ENCODE measurements at places on chromosomes 11 and 22.
A peak's percentile ranks its signal among the peaks of the same experiment; 100 is the strongest.

DNA sequence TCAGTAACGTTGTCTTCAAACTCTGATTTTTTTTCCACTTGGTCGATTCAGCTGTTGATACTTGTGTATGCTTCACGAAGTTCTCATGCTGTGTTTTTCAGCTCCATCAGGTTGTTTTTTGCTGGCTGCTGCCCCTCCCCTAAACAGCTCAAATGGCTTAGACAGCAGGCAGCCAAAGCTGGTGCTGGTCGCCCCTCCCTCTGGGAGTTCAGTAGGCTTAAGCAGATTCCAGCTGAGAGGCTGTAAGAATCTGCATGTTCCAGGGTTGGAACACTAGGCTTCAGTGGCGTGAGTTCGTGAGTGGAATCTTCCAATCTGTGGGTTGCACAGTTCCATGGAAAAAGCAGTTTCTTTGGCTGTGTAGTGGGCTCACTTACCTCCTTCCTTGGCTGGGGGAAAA lies 10.3 kb upstream of the FIBIN start:
- DNase-seq = no peak

DNA sequence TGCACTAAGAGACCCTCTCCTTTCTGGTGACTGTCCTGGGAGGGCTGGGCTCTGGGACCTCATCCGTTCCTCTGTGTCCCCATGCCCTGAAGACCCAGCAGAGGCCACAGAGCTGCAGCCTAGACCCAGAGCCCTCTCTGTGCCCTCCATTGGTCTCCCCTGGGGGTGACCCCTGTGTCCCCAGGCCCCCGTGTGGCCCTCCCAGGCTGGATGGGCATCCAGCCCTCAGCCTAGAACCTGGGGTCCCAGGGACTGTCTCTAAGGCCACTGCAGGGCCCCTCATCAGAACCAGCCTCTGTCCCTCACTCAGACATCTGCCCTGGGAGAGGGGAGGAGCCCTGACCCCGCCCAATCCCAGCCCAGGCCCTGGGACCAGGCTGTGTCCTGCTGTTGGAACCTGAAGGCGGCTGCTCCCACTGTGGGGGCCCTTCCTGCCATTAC lies 5.7 kb downstream of the IGLL1 start:
- DNase-seq = no peak

DNA sequence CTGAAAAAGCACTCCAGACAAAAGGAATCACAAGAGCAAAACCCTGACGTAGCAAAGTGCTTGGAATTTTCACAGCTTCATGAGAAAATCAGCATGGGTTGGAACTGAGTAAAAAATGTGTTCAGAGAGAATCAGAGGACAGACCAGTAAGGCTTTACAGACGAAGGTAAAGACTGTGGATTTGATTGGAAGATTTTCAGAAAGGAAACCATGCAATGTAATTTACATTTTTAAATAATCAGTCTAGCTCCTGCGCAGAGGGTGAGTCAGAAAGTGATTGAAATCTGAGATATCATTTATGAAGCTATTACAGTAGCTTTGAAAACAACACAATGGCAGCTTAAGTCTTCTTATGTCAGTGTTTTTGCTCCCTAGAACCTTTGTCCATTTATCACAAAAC lies 1122.3 kb downstream of the LRRC4C start:
- DNase-seq = no peak

- DNase-seq = no peak
These were observed 25.4 kb downstream of the NEU3 start for GRCh38 chr11:75014129-75014528.

DNA sequence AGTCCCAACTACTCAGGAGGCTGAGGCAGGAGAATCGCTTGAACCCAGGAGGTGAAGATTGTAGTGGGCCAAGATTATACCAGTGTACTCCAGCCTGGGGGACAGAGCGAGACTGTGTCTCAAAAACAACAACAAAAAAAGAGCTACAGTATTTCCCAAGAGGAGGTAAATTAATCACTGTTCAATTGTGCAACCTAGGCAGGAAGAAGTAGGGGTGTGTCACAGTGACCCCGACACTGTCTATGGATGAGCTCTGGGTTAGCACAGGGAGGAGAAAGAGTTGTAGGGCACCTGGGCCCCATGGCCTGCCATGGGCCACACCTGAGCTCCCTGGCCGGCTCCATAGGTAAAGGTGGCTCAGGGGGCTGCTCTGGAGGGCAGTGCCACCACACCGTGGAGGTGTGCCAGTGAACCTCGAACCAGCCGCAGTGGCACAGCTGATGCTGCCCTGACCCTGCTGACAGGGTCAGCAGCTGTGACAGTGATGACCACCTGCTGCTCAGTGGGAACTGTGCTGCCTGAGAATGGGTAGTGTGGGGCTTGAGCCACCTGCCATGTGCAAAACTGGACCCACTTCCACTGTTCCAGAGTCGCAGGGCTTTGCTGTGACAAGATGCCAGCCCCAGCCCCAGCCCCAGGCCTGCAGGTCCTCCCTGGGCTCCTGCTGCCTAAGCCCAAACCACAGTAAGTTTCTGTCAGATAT lies 84.0 kb upstream of the PITPNB start:
- no peak for DNase-seq

- DNase-seq = no peak
These were observed 249.6 kb upstream of the B3GAT1 start for GRCh38 chr11:134661660-134662059.

DNA sequence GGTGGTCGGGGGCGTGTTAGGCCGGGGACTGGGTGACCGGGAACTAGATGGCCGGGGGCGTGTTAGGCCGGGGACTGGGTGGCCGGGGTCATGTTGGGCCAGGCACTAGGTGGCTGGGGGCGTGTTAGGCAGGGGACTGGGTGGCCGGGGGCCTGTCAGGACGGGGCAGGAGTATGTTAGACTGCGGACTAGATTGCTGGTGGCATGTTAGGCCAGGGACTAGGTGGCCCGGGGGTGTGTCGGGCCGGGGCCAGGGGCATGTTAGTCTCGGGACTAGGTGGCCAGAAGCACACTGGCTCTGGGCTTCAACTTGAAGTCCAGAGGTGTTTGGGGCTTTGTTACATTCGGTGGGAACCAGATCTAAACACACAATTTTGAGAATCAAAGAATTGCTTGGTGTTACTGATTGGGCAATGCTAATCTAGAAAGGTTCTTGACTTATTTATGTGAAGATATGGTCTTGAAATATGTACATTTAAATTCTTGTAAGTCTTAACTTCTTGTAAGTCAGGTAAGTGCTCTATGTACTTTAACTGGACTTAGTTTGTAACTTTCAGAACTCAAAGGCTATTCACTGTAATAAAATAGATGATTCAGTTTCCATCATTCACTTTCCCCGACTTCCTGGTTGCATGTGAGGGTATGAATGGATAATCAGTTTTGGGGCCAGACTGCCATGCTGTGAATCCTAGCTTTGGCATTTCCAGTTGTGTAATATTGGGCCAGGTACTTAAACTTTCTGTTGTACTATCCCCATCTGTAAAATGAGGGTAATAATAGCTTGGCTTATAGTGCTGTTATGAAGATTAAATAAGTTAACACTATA lies 1.1 kb downstream of the EXT2 start:
- no peak for DNase-seq

DNA sequence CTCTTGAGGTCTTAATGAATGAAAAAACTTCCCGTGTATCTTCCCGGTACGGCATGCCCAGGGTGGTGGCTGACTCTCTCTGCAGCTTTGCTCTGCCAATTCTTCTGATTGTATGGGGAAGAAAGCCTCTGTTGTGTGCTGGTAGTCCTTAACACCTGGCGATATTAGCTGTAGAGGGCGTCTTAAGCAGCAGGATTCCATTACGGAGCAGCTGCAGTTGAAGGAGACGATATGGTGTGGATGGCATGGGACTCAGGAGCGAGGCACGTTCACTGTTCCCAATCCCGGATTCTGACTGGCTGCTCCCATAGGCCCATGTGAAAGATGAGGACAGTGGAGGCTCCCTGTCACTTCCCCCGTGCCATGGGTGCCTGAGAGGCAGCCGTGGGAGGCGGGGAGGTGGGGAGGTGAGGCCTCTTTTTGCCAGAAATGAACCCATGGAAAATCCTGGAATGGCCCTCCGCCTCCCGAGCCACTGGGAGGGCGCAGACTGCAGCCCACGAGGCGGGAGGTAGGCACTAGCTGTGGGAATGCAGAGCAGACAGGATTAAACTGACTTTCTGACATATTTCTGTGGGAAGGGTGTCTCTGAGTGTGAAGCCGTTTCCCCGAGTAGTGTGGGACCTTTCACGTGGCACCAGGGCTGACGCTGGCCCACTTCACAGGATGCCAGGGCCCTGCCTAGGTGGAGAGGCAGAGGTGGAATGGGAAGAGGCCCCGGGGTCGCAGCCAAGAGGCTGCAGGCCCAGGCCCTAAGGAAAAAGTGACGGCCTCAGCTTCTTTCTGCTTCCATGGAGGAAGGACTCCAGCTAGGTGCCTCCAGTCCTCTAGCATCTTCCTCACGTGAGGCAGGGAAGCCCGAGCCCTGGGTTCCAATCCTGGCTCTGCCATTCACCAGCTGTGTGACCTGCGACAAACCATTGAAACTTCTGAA lies 121.4 kb upstream of the CD82 start:
- no peak for DNase-seq

DNA sequence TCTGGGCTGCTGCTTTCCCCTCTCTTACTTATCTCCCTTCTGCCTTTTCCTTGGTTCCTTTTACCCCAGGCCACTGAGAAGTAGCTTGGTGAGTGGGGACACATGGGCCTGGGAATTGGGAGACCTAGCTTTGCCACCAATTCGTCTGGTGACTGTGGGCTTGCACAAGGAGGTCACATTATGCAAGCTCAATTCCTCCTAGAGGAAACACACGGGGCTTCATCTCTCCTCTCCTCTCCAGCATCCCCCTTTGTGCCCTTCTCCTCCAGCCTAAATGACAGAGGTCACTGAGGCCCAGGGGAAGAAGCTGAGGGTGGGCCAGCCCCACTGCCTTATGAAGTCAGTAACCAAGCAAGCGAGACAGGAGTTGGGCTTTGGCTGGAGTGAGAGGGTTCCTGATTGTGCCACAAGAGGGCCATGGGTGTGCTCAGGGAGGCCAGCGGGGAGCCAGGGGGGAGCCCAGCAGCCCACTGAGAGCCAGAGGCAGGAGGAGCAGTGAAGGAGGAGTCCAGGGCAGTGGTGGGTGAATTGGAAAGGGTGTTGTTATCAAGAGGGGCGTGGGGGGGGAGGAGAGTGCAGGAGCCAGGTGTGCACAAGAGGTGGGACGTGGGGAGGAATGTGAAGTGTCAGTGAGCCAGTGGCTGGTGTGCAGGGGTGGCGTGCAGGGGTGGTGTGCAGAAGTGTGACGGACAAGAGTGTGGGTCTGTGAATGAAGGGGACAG lies 2.0 kb downstream of the CLCF1 start:
- peak; percentile 74 for DNase-seq

DNA sequence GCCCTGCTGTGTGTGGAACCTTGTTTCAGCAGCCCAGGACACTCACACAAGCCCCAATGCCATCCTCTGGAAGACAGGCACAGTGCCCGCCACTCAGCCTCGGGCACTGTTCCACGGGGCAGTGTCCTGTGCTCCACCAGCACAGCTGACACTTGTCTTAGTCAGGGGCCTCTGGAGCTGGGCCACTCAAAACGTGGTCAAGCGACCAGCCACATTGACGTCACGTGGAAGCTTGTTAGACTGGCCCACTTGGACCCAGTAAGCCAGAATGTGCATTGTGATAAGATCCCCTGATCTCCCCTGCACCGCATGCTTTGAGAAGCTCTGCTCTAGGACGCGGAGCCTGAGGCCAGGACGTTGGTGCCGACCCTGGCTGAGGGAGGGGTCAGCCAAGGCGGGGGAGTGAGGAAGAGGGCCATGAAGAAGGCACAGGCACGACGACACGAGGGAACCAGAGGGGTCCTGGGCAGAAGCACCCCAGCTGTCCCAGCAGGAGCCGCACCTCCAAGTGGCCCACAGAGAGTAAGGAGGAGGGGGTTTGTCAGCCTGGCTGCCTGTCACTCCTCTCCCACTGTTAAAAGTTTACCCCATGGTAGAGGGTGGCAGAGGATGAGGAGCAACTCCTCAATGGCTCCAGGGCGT lies 64.6 kb downstream of the LINC01488 start:
- no peak for DNase-seq

- DNase-seq = peak; percentile 33
These were observed 1321.7 kb downstream of the TBC1D22A start for GRCh38 chr22:48084041-48084728.

DNA sequence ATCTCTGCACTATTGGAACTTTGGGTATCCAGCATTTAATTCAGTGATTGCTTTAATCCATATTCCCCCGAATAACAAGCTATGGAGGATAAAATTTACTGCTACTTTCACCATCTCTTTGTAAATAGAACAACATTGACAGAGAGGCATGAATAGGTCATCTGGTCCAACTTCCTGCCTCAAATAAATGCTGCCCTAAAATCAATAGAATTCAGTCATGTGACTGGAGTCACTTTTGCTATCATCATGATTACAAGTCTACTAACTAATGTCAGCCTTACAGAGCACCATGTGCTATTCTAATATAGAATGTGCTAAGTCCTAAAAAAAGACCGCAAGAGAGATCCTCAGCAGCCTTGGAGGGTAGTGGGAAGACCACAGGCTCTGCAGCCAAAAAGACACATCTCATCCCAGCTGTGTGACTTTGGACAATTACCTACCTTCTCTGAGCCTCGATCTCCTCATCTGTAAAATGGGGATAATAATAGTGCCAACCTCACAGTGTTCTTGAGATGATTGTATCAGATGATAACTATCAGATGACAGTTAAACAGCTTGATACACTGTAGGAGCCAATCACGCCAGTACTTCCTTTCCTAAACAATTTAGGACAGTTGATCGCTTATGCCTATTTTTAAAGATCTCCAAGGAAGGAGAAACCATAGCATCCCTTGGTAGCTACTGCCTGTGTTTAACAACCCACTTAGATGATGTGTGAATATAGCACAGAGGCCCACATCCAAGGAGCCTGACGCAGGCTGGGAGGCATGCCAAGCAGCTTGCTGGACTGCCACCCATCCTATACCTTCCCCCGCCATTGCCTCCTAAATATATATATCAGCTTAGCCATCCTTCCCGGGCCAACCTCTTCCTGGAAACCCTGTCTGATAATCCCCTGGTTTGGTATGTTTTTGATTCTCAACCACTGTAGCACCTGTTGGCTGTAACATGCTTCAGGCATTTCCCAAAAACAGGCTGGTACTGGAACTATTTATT lies 77.3 kb upstream of the PHF21A start:
- no peak for DNase-seq

GRCh38 chr11:75602951-75603350 lies 40.9 kb downstream of the SERPINH1 start:
- no peak for DNase-seq

- DNase-seq = no peak
These were observed 80.8 kb downstream of the FBLN1 start for GRCh38 chr22:45583504-45583903.

DNA sequence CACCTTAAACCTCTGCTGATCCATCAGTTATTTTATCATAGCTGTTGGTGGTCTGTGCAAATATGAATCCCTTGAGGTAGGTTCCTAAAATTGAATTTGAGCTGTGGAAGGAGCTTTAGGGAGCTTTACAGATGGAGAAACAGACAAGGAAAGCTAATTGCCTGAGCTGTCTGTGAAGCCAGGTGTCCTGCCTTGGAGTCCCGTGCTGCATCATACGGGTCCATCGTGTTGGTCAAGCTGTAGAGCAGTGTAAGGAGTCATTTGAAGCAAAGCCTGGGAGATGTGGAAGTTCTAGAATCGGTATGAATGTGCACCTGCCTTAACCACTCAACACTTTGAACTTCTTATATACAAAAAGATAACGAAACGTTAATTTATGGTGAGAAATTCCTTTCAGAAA lies 1.0 kb downstream of the POLA2 start:
- DNase-seq = no peak

- DNase-seq = no peak
These were observed 89.6 kb downstream of the PHF21B start for GRCh38 chr22:44920183-44920582.

- no peak for DNase-seq
These were observed 3.3 kb upstream of the DGCR8 start for GRCh38 chr22:20076627-20077172.

- no peak for DNase-seq
These were observed 29.6 kb downstream of the INSC start for GRCh38 chr11:15144347-15144746.

Measured in Peyer's patch (tissue), 4 donors.